ENCODE measurements at places on chromosomes 7 and 10.

- no peak for DNase-seq
These were observed 7.6 kb downstream of the LOXL4 start for GRCh38 chr10:98260350-98260749.

GRCh38 chr10:68296843-68297663 is 34.8 kb upstream of the HNRNPH3 start:
- no peak for DNase-seq

DNA sequence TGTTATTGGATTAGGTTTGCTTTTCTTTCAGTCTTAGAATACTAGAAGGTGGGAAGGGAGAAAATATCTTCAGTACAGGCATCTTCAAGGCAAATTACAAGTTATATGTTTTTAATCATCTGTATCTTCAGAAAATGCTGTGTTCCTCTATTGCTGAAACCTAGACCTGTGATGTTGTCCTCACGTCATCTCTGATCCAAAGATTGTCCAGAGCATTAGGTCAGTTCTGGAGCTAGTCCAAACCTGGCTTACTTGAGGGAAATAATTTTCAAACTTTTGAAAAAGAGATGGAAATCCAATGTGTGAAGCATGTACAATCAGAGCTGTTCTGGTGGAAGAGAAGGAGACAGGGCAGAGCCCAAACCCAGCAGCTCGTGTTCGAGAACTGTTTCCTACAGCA is 217.3 kb downstream of the ZEB1 start:
- no peak for DNase-seq

GRCh38 chr7:5872326-5872725 is 8.3 kb upstream of the OCM start:
- no peak for DNase-seq

GRCh38 chr7:122072924-122073599 is 71.0 kb downstream of the AASS start:
- no peak for DNase-seq

GRCh38 chr7:139661903-139662302 is 115.9 kb downstream of the HIPK2 start:
- no peak for DNase-seq

GRCh38 chr10:75243426-75243825 is 7.7 kb upstream of the COMTD1 start:
- no peak for DNase-seq

GRCh38 chr10:80464557-80465450 is 10.7 kb downstream of the TSPAN14 start:
- no peak for DNase-seq

DNA sequence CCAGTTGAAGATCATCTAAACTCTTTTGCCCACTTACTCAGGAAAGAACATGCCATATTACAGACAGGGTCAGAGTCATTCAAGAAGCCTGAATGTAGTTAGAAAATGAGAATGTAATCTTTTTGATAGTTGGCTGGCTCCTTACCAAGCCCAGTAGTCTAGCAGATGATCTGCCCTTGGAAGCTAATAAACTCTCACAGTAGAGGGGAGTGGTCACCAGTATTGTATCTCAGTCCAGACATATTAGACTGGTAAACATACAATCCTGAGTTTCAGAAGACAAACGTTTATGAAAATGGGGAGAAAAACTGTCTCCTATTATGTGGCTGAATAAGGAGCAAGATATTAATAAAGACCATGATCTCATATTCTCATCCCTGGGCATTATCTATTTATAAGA is 65.3 kb downstream of the SEPTIN7 start:
- DNase-seq: no peak

GRCh38 chr7:676246-676971 is 50.1 kb upstream of the DNAAF5 start:
- DNase-seq: no peak

DNA sequence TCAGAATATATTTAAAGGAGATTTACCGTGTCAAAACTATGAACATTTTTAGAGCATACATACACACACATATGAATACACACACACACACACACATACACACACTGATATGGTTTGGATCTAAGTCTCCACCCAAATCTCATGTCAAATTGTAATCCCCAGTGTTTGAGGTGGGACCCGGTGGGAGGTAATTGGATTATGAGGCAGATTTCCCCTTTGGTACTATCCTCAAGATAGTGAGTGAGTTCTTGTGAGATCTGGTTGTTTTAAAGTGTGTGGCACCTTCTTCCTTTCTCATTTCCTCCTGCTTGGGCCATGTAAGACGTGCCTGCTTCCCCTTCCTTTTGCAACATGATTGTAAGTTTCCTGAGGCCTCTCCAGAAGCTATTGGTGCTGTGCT is 515.0 kb upstream of the ZMIZ1 start:
- no peak for DNase-seq

- no peak for DNase-seq
These were observed 40.3 kb upstream of the GNAT3 start for GRCh38 chr7:80552031-80552694.

DNA sequence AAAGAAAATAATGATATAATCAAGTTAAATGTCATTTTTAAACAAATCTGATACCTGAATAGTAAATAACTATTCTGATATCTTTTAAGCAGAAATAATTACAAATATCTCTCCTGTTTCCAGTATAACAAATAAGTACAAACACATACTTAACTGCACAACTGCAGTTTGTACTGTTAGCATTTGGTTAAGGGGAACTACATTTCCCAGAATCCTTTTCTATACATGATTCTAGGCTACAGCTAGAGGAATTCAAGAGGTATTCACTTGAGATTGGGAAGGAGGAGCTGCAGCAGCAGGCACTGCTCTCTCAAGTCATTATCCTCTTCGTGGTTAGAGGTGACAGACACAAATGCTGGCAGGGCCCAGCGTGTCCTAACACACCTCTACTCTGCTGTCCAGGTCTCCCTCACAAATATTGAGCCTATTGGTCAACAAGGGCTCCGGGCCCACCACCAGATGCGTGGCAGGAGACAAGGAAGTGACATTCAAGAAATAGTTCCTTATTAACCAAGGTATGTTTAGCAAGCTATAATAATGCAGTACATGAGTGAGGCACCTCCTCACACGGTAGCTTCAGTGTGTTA is 255.1 kb upstream of the MKLN1 start:
- peak; percentile 32 for DNase-seq

DNA sequence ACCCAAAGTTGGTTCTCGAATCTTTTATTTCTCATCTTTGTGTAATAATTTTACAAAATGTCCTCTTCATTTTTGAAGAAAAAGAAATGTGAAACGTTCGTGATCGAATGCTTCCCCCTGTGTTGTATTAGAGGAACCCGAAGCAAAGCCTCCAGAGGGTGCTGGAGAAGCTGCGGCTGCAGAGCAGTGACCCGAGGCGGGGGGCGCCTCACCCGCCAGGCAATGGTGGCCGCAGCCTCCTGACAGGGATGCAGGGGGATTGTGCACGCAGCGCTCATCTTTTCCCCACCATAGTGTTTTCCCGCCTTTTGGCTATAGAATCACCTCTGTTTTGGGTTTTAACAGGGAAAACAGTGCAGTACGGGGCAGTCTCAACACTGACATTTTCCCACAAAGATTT is 307.5 kb upstream of the ANKRD30A start:
- DNase-seq: no peak

GRCh38 chr7:155732286-155732685 is 80.0 kb downstream of the SHH start:
- no peak for DNase-seq

DNA sequence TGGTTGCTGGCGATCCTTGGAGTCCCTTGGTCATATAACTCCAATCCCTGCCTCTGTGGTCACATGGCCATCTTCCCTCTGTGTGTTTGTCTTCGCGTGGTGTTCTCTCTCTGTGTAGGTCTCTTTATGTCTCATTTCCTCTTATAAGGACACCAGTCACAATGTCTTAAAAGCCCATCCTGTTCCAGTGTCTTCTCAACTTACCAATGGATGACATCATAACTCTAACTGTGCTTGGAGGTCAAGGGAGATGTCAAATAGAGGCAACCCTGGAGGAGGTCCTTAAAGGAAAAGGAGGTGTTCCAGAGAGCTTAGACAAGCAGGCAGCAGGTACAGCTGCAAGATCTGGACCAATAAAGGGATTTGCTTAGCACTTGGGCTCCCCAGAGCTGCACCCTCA is 143.0 kb downstream of the BUB3 start:
- DNase-seq: no peak

- DNase-seq: no peak
These were observed 7.7 kb downstream of the CASP2 start for GRCh38 chr7:143295870-143296269.

GRCh38 chr10:72009425-72010081 is 45.4 kb downstream of the CHST3 start:
- no peak for DNase-seq

DNA sequence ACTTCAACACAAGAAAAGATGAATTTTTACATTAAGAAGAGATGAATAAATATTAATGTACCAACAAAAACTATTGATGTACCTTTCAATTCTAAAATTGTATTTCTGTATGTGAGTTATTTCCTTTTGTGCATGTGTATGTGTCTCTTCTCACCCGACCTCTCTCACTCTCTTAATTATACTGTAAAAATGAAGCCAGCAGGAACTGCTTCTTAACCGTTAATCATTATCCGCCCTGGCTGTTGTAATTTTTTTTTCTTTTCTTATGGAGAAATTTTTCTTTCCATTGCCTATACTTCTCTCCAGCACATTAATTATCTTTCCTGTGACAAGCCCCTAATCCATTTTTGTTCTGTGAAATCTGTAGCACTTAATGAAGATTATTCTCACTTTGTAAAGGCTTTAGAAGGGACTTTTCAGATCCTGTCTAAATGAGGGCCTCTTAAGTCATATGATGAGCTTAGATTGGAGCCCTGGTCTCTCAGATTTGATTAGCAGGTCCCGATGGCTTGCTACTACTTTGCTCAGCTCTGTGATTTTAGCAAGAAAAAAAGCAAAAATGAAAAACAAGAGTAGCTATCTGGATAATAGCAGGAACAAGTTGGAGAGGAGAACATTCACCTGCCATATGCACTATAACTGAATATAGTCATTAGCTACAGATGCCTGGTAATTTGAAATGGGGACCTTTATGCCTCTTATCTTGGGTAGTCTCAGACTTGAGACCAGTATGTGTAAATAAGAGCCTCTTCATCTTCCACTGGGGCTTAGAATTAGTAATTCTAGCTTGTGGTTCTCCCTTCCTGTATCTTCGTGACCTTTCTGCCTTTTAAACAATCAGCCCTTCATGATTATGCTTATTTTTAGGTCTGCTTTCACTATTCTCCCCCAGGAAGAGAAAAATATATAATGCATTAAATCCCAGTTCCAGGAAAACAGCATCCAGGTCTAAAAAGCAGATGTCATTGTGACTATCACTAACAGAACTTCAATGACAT is 80.0 kb upstream of the COL1A2 start:
- no peak for DNase-seq

GRCh38 chr7:134284952-134285351 is 31.8 kb downstream of the SLC35B4 start:
- DNase-seq: no peak

- DNase-seq: peak; percentile 45
These were observed 52.6 kb upstream of the FAM180A start for GRCh38 chr7:135801045-135801693.

GRCh38 chr7:150520145-150520544 is 5.5 kb downstream of the GIMAP7 start:
- DNase-seq: no peak

- DNase-seq: no peak
These were observed 15.3 kb upstream of the TSGA13 start for GRCh38 chr7:130701650-130702049.
